ENCODE measurements at places on chromosomes 6 and 20.

DNA sequence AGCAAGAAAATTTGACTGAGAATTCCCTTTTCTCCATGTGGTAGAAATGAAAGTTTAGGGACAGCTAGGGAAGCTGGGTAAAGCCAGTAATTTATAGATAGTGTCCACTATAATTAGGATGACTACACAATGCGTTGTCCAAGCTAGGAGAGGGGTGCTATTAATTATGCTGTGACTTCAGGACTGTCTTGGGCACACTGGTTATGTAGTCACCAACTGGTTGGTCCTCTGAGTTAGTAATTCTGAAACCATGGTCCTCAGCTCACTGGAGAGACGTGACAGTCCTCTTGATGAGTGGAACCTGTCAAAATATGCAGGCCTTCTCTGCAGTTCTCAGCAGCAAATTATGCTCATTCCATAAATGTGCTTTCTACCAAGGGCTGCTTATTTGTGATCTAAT, 94.6 kb upstream of the ENPP5 start:
- DNase-seq, result no peak

DNA sequence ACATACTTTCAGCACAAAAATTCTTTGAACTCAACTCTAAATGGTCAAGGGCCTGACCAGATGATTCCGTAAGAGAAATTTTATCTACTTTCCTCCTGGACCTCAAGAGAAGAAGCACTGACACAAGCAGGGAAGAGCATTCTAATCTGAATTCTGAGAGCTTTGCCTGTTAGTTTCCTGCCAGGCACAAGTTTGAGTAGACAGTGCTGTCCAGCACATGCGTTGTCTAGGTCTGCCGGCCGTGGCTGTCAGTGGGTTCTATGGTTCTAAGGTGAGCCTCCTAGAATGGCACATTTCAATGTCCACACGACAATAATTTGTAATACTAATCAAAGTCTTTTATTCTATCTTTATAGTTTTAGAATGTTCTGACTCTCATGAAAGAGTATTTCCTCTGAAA, 91.9 kb downstream of the RFPL4B start:
- no peak for DNase-seq

DNA sequence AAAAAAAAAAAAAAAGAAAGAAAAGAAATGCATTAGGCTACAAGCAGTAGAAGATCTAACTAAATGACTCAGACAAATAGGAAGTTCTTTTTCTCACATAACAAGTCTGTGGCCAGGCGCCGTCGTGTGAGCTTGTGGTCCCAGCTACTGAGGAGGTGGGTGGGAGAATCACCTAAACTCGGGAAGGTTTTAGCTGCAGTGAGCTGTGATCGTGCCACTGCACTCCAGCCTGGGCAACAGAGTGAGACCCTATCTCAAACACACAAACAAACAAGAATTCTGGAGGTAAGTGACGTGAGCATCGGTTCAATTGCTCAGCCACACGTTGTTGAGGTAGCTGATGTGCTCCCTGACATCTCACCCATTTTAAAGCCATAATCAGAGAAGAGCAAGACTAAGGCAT, 37.9 kb upstream of the SLC23A2 start:
- peak; percentile 47 for DNase-seq

- no peak for DNase-seq
Observed at GRCh38 chr6:32108094-32108627, 977 bp downstream of the TNXB start.

- DNase-seq, result peak; percentile 12
Observed at GRCh38 chr6:79713701-79714322, 82.7 kb downstream of the SH3BGRL2 start.

GRCh38 chr20:57770852-57771720, 61.3 kb upstream of the PMEPA1 start:
- DNase-seq, result no peak

GRCh38 chr6:29531668-29532067, 27.9 kb downstream of the UBD start:
- DNase-seq, result no peak

- no peak for DNase-seq
Observed at GRCh38 chr6:82419859-82420258, 56.2 kb downstream of the TPBG start.

- no peak for DNase-seq
Observed at GRCh38 chr20:60143261-60143842, 185.1 kb downstream of the CDH26 start.

GRCh38 chr6:106125925-106126435, 39.8 kb downstream of the PRDM1 start:
- DNase-seq, result no peak

GRCh38 chr6:127464161-127464880, 5.1 kb upstream of the KIAA0408 start:
- DNase-seq, result no peak

DNA sequence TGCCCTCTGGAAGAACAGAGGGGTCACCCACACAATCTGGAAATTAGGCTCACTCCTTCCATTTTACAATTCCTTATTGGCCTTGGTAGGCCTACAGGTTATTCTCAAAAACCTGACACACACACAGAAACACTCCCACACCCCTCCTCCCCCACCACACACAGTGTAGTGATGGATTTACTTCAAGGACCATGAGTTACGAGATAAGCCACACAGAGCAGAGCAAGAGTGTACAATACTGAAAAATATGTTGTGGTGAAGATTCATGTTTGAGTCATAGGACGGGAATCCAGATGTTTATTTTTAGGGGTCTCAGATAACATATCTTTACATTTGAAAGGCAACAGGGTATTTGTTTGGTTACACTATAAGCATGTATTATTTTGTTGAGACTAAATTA, 291.9 kb downstream of the PLCB1 start:
- no peak for DNase-seq

DNA sequence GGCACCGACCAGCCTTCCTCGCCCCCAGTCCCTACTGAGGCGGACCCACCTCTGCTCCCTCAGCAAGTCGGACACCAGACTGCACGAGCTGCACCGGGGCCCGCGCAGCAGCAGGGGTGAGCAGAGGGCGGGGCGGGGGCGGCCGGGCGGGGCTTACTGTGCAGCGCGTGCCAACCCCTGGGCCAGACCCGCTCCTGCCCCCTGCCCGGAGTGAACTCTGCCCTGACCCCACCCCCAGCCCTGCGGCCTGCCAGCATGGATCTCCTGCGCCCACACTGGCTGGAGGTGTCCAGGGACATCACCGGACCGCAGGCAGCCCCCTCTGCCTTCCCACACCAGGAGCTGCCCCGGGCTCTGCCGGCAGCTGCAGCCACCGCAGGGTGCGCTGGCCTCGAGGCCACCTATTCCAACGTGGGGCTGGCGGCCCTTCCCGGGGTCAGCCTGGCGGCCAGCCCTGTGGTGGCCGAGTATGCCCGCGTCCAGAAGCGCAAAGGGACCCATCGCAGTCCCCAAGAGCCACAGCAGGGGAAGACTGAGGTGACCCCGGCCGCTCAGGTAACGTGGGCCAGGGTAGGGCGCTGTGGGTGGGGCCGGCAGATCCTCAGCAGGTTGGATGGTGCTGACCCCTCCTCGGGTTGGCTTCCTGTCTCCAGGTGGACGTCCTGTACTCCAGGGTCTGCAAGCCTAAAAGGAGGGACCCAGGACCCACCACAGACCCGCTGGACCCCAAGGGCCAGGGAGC, 1.5 kb upstream of the SLC2A4RG start:
- no peak for DNase-seq

DNA sequence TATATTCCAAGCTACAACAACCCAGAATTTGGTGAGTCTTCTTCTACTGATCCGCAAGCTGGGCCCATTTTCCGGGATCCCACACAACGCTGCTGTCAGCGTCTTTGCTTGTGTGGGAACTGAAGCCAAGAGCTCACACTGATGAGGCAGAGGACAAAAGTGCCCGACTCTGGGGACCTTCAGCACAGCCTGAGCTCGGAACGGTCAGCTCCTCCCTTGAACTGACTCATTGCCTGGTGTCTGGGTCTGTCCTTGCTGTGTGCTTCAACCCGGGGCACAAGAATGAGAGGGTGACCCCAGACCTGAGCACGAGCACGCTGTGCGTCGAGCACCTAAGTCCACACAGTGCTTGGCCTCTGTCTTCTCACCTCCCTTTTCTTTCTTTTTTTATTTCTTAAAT, 33.5 kb downstream of the DACT2 start:
- DNase-seq, result no peak
